ENCODE measurements at places on chromosomes 3 and 15.

DNA sequence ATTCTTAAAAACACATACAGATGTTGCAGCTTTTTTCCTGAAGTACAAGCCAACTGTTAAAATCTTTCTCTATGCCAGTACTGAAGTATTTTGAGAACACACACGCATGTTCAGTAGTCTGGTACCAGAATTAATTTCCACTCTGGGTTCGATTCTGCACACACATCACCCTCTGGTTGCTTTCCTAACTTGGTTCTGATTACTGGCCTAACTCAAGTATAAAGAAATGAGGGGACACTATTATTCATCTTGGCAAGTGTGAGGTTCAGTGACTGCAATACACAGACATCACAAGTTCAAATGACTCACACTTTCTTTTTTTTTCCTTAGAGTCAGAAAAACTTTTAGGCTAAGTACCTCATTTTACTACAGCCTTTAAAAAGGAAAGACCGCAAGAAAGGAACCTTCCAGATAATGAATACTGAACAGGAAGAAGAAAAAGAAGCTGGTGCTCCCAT, 37.4 kb upstream of the LDHAL6B start:
- peak; percentile 23 for DNase-seq

DNA sequence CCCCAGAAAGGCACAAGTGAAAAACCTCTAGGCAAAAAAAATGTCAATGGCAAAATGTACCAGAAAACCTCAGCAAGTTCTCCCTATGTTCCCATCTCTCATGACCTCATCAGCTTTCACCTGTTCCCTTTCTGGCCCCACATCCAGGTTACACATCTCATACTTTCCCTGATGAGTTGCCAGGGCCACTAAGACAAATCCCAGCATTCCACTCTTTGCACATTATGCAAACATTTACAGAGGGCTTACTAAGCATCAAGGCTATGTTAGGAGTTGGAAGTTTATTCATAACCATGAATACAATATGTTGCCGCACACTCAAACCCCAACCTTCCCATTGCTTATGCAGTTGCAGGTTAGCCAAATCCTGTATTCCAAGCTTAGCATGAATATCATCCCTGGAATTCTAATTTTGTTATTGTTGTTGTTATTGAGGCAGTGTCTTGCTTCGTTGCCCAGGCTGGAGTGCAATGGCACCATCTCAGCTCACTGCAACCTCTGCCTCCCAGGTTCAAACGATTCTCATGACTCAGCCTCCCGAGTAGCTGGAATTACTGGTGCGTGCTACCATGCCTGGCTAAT, 129.3 kb upstream of the UBE2E2 start:
- DNase-seq: no peak

DNA sequence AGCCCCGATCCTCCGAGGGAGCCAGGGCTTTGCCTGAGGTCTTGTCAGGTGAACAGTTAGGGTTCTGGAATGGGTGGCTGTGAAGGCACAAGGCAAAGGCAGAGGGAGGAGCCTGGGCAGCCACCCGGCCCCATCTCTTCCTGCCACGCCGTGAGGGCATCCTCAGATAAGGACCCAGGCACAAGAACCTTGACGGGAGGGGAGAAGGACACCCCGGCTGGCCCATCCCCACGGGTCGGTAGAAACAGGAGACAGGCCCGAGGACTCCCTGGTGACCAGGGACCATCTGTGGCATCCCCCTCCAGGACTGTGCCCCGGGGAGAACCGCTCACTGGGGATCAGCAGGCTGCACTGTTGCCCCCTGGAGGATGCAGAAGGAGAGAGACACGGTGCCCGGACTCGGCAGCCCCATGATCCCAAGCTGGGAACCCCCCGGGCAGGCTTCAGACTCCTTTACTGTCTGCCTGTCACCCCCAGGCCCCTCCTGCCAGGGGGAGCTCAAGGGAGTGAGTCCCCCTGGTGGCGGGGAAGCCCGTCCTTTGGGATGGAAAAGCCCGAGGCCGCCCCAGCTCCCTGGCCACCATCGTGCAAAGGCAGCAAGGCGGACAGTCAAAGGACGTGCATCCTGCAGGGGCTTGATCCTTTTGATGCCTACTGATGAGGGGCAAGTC, 12.3 kb upstream of the PCSK6 start:
- DNase-seq: no peak

DNA sequence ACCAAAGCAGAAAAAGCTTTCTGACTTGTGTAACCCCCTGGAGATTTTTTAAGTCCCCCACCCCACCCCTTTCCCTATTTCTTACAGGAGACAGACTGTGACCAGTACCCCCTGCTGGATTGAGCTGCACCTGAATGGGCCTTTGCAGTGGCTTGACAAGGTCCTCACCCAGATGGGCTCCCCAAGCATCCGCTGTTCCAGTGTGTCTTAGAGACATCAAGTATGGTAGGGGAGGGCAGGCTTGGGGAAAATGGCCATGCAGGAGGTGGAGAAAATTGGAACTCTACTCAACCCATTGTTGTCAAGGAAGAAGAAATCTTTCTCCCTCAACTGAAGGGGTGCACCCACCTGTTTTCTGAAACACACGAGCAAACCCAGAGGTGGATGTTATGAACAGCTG, 64.1 kb downstream of the AAGAB start:
- no peak for DNase-seq

DNA sequence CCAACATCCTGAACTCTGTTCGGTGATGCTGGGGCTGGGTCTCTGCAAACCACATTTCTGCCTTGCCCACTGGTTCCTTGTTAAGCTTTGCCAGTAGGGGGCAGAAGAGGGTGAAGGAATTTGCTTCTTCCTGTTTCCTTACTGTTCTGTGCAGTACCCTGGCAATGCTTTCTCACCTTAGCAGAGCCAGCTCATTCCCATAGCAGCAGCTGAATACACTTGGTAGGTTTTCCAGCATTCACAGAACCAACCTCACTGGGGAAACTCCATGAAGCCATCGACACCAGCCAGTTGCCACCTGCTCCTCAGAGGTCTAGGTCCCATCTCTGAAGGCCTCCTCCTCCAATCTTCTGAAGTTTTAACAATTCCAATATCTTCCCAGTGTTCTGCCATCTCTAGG, 308.4 kb downstream of the PDCD6IP start:
- DNase-seq: no peak
